ENCODE measurements at places on chromosomes 12 and 14.
A peak's percentile ranks its signal among the peaks of the same experiment; 100 is the strongest.

DNA sequence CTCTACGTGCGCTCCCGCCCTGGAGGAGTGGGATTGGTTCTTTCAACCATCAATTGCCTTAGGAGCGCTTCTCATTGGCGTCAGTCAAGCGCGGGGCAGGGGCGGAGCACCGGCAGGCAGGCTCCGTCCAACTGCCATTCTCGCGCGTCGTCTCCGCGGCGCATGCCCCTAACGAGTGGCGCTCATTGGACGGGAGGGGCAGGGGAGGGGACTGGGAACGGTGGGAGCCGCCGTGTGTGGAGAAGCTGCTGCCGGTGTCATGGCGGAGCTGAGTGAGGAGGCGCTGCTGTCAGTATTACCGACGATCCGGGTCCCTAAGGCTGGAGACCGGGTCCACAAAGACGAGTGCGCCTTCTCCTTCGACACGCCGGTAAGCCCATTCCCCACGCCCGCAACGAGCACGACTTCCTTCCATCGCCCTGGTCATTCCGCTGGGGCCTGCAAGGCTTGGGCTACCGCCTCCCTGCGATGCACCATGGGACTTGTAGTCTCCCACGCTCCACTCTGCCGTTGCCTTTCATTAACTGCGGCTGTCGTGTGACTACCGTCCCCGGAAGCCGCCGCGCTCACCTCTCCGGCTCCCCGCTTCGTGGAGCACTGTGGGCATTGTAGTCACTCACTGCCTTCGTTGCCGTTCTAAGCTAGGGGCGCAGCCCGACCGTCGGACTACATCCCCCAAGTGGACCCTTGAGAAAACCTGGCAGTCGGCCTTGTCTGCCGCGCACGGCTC lies at the start of gene USP5:
USP5 (plus strand) TSS at position 230 of the 730 bp plus-strand sequence; CDS start at position 260, 30 bp downstream.
- DNase-seq, result peak; percentile 99

- no peak for DNase-seq
Measured at GRCh38 chr14:75318353-75318752, 39.7 kb downstream of the FOS start.

- DNase-seq, result no peak
Measured at GRCh38 chr14:24233538-24233866, 773 bp downstream of the GMPR2 start.

GRCh38 chr14:34034447-34035176 lies 83.7 kb upstream of the EGLN3 start:
- DNase-seq, result no peak
